ENCODE measurements at places on chromosomes 1 and 21.

GRCh38 chr21:42460391-42461184, 35.4 kb downstream of the RSPH1 start:
- DNase-seq: no peak

DNA sequence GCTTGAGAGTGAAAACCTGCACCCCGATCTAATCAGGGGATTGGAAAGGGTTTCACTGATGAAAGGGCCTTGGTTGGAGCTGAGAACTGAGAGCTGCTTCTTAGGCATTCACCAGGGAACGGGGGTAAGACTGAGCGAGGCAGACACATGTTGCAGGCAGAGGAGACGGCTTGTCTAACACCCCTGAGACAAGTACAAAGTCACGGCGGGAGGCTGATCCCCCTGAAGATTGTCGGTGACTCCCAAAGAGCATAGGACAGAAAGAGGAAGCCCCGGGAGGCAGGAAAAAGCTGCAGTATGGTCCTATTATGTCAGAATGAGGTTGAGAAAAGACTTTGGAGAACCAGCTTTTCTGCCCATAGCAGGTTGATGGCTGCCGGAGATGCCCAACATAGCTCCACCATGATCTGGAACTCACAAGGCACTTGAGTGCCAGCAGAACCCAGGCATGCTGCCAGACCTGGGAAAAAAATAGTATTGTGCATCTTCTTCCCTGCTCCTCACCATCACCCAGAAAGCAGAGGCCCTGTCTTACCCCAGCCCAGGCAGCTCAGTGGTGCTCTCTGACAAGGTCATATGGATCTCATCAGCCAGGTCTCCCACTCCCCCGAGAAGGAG, 463.9 kb upstream of the PROX1 start:
- no peak for DNase-seq

- DNase-seq: no peak
Observed at GRCh38 chr1:244450597-244451538, 841 bp downstream of the ADSS2 start.

DNA sequence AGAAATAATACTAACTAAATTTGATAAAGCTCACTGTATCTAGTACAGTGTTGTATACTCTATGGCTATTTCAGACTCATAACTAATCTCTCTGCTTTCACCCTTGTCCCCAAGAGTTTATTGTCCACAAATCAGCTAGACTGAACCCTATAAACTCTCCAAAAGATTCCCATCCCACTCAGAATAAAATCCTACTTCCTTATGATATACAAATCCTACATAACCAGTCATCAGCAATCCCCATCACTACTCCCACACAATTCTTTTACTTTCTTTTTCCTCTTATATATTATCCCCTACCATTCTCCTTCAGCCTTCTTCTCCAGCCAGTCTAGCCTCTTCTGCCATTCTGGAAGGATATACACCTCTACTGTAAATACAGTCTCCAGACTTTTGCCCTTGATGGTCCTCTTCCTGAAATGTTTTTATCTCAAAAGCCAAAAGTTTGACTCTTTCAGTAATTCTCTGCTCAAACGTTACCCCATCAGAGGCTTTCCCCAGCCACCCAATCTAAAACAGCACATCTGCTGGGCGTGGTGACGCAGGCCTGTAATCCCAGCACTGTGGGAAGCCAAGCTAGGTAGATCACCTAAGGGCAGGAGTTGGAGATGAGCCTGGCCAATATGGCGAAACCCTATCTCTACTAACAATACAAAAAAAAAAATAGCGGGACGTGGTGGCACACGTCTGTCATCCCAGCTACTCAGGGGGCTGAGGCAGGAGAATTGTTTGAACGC, 41.6 kb downstream of the ABL2 start:
- DNase-seq: no peak

- DNase-seq: no peak
Observed at GRCh38 chr1:87786861-87787545, 458.3 kb downstream of the LMO4 start.

GRCh38 chr1:228923973-228924686, 188.9 kb downstream of the RHOU start:
- DNase-seq: no peak

GRCh38 chr1:14842361-14842760, 243.9 kb downstream of the KAZN start:
- no peak for DNase-seq

GRCh38 chr1:113983391-113983790, 4.1 kb downstream of the OLFML3 start:
- DNase-seq: no peak

GRCh38 chr1:198560161-198560560, 19.7 kb upstream of the ATP6V1G3 start:
- DNase-seq: no peak

GRCh38 chr1:51924455-51924854, 45.9 kb upstream of the NRDC start:
- DNase-seq: no peak

- DNase-seq: no peak
Observed at GRCh38 chr1:118627435-118627834, 360.7 kb downstream of the TBX15 start.

DNA sequence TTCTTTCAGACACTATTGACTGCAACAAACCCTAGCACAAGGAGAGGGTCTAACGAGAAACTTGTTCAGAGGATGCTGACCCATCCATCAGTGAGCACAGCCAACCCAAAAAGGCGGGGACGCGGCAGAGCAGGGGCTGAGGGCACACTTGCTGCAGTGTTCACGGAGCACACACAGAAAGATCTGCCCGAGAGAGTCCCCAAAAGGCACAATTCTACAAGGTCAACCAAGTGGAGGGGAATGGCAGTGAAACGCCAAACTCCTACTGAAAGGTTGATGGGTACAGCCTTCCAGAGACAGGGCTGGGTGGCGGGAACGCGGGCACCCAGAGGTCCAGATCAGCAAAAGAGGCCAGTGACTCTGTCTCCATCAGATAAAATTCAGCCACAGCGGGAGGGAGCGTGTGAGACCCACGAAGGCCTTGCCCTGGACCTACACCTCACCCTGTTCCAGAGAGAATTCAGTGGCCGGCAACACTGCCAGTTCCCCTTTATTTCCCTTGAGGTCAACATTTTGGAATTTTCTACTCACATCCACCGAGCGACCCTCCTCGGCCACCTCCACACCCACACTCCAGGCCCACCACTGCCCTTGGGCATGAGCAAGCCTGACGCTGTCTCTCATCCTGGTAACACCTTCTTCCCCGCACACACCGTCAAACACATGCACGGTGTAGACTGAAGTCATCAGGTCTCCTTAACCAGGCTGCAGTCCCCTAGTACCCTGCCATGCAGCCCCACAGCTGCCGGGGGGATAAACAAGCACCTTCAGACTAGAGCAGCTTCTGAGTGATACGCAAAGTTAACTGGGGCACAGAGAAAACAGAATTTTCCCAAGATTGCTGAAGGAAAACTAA, 5.5 kb downstream of the GNG4 start:
- no peak for DNase-seq

DNA sequence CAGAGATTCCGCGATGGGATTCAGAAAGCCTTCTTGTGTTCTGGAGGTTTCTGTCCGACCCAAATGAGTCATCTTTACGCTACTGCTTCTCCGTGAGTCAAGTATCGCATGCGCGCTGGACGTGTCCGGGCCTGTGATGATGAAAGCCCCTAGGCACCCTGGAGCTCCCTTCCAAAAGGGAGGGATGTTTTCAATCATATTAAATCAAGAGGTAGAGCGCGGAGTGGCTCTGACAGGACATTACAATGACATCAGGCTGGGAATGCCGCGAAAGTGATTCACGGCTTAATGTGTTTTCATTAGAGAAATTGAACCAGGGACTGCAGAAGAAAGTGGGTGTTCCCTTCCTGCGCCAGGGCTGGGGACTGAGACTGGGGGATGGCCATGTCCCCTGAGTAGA, 48.5 kb downstream of the AJAP1 start:
- DNase-seq: no peak

GRCh38 chr1:198937231-198938031, 298.6 kb downstream of the PTPRC start:
- peak; percentile 78 for DNase-seq

DNA sequence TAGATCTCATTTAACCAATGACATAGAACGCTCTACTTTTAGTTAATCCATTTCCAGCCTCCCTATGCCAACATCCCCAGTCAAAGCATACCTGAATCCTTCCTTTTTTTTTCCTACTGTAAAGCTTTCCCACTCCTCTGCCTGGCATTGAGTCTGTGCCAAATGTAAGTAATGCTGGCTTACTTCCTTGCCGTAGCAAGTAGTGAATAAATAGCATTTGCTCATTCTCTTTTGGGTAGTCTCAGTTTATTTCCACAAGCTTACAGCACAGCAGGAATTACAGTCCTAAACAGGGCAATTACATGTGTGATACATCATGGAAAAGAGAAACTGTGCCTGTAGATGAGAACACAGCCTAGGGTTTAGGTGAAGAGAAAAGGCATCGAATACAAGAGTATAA, 352.6 kb upstream of the NEGR1 start:
- DNase-seq: no peak

DNA sequence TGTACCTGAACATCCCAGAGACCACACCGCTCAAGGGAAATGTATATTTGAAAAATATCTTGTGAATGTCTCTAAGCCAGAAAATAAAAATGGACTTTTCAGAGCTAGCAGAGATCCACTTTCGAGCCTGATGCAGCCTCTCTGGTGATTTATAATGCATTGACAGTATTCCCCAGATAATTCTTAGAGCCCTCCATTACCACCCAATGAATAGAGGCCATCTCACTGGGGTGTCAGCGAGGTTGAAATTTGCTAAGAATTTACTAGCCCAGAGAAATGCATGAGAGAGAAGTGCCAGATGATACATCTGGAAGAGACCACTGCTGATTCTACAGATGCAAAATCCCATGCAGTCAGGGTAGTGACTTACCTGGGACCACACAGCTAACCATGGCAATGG, 25.5 kb upstream of the NTPCR start:
- no peak for DNase-seq

- no peak for DNase-seq
Observed at GRCh38 chr1:205907794-205908193, 35.5 kb downstream of the SLC26A9 start.

DNA sequence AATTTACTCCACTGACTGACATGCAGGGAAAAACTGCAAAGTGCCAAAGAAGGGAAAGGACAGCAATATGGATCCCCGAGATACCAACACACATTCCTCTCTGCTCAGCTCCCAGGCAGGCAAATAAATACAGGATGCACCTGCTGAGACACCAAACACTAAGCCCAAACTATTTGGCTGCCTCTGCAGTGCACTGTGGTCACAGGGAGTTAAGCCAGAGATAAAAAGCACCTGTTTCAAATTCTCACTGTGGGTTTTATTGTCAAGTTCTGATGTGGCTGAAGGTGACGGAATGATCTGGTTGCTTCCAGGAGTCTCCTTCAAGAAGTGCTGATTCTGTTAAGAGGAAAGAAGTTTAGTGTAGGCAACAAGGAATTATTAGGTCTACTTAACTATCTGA, 17.7 kb downstream of the TEX38 start:
- no peak for DNase-seq

DNA sequence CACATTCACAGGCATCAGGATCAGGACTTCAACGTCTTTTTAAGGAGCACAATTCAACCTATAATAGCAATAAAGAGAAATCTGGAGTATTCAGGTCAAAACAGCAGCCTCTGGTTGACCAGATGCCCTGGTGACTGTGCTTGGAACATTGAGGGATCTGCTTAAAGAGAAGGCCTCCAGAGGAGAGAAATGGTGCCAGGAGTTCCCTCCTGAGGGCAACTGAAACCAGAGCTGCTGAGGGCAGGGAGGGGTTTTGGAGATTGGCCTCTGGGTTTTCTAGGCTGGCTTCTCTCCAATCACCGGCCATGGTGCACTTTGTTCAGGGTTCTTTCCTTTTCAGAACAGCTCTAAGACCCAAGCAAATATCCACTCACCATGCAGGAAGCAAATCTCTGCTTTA, 190.7 kb upstream of the KIAA0040 start:
- DNase-seq: no peak

- no peak for DNase-seq
Observed at GRCh38 chr1:172244865-172245264, 175.6 kb upstream of the C1orf105 start.

GRCh38 chr21:29346771-29347170, 48.0 kb downstream of the BACH1 start:
- DNase-seq: no peak

DNA sequence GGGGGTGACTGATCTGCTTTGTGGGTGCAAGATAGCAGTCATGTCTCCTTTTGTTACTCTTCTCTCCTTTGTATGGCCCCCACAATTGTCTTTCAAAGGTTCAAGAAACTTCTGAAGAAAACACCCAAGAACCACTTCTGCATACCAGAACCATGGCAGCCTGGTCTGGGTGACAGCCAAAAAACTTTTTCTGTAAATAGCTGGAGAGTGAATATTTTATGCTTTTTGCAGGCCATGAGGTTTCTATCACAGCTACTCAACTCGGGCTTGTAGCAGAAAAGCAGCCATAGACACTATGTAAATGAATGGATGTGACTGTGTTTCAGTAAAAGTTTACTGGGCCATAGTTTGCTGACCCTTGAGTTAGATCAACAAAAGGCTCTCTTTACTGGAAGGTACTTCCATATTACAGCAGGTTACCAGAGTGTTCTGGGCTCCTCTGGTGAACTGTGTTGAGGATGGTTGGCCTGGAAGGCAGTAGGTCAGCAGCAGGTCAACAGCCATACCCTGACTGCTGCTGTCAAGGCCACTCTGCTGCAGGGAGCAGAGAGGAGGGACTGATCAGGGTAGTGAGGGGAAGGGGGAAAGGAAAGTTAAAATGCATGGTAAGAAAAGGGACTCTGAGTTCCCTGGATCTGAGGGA, 116.4 kb downstream of the GDAP2 start:
- no peak for DNase-seq

DNA sequence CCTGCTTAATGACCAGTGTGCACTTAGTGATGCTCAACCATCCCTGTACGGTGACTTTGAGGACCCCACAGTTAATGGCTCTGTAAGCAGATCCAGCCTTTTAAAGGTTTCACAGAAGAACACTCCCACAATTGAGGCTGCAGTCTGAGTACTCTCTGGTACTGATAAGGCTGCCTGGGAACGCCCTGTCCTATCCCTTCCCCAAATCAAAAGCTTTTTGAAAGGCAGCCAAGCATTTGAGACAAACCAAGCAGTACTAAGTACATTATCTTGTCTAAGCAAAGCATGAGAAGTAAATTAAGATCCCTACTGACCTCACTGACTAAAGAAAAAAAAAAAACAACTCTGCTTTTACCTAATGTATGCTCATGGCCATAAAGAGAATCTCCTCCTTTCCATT, 60.7 kb downstream of the SH3GLB1 start:
- DNase-seq: no peak

- DNase-seq: no peak
Observed at GRCh38 chr1:184113251-184113650, 61.7 kb downstream of the TSEN15 start.

DNA sequence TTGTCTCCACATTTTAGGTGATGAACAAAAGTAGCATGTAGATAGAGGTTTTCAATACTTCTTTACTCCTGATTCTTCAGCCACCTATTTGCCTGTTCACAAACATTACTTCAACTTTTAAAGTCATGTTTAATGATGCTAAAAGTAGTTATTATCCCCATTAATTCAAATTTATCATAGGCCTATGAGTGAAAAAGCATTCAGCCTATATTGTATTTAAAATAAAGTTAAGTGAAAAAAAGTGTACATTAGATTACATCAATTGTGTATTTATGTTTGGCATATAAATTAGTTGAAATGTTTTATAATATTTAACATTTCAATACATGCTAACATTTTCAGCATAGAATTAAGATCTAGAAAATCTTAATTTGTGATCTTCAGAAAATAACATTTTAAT, 10.5 kb downstream of the CDKN2C start:
- DNase-seq: no peak

Measured in GM12864 (cell line).